ENCODE measurements at places on chromosomes 7 and 10.

DNA sequence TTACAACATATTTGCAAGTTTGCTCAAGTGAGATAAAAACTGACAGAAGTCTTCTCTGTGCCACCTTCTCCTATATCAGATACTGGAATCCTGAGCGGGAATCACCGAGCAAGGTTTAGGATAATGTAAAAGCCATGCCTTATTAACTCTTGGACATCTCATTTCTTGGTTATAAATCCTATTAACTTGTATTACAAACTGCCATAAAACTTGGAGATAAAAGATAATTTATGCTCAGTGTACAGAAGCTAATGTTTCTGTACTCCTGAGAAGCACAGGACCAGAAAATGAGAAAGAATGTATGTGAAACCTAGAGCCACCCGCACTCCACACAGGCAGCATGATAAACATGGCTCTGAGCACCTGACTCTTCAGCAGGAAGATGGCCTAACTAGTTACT is 181.2 kb upstream of the NOBOX start:
- no peak for DNase-seq

GRCh38 chr7:95002775-95003174 is 95.4 kb downstream of the PPP1R9A start:
- no peak for DNase-seq

DNA sequence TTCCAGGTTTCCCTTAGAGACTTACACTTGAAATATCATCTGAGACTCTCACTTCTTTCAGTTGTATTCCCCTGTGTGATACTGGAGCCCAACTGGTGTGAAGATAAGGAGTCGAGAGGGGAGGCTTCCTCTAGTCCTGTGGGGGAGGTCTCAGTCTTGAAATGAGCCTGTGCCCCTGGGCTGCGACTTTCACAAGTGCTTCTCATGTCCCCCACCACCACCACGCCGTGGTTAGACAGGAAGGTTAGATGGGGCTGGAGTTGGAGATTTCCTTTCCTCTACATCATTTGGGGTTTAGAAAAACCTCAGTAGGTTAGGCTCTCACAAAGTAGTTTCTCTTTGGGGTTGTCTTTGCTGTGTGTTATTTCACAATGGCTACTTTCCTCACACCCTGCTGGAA is 25.6 kb upstream of the MKX start:
- no peak for DNase-seq

GRCh38 chr7:104795086-104795485 is 218.9 kb upstream of the KMT2E start:
- no peak for DNase-seq

DNA sequence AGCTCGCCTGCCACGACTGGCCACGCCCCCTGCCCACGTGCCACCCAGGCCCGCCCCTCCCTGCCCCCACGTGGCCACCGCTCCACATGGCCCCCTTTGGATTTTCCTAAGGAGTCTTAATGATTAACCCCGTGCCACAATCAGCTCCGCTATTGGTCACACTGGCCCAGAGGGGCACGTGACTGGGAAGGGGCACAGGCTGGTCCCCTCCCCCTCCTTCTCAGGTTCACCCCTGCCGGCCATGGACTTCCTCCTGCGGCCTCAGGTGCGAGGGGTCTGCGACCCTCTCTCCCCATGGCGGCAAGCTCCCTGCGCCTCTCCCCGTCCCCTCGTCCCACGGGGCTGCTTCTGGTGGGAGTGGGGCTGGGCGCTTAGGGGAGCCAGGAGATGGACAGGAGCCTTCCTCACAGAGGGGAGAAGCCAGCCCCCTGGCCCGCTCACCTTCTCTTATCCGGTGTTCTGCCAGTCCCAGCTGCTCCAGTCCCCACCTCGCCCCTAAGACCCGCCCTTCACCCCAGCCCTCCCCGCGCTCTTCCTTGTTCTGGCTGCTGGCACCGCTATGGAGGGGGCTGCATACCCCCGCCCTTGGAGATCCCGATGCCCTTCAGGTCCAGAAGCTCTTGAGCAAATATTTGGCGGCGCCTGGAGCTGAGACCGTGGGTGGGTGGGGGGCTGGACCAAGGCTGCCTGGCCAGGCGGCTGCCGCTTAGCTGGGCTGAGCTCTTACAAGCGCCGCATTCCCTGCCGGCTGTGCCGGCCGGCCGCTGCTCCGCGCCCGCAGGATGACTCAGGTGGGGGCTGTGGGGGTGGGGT is 3.2 kb downstream of the SLC4A2 start:
- DNase-seq, result peak; percentile 78

GRCh38 chr10:126536656-126537055 is 133.8 kb downstream of the C10orf90 start:
- no peak for DNase-seq

DNA sequence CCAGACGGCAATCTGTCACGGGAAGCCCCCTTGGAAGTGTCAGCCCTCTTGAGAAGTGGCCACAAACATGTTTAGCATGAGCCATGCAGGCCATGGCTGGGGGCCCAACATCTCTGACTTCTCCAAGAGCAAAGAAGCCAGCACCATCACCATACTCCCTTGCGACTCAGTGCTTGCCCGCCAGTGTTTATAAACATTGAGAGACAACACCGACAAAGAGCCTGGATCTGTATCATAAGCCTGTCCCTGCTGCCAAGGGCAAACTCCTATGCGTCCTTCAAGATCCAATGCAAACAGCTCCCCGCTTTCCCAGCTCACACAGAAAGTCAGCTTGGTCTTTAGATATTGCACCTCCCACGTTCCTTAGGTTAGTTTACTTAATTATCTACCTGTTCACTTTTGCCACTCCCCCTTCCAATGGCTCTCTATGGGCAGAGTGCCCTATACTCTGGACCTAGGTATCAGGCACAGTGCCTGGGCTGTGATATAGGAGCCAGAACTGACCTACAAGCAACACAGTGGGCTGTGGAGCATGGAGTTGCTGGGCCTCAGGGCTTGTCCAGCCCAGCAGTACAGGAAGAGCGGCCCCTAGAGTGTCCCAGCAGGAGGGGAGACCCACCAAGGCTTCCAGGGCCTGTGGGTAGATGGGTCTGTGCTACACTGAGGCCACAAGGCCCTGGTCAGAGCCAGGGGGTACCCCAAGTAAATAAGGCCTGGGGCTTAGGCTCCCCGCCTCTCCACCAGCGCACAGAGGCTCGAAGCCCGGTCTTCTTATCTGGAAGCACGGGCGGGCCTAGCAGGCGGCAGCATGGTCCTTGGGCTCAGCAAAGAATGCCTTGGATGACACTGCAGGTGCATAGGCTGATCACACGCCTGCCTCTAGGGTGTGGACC is 37.7 kb downstream of the CAMK2B start:
- DNase-seq, result no peak

DNA sequence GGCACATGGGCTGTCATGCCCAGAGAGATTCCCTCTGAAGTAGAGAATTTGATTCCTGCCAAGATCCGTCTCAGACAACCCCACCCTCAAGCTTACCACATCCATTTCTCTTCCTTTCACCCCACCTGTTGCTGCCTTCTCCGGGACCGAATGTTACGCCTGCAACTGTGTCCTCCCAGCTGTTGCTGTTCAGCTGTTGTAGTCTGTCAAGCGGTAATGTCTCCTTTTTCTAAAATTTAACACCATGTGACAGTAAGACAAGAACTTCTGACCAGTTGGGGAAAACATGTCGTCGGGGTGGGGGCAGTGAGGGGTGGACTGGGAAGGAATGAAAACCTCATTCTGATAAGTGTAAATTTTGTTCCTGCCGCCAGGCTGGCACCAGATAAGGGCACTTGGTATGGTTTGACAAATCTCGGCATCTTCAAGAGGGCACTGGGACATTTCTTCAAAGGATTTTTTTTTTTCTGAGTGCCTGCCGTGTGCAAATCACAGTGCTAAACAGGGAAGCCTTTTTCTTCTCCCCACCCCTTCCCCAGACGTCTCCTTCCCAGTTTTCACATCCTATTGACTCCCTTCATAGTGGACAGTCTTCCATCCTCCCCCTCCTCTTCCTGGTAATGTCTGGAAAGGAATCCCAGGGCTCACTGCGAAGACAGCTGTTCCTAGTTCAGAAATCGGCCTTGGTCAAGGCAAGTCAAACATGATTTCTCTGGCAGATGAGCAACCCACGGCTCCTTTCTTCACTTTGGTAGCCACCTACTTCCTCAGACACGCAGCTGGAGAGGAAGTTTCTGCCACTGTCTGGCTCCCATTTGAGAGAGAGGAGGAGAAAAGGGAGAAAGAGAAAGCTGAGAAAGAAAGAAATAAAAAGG is 5.0 kb upstream of the CELF2 start:
- DNase-seq, result no peak

- DNase-seq, result no peak
Observed at GRCh38 chr7:147798001-147798400, 792.6 kb upstream of the C7orf33 start.

DNA sequence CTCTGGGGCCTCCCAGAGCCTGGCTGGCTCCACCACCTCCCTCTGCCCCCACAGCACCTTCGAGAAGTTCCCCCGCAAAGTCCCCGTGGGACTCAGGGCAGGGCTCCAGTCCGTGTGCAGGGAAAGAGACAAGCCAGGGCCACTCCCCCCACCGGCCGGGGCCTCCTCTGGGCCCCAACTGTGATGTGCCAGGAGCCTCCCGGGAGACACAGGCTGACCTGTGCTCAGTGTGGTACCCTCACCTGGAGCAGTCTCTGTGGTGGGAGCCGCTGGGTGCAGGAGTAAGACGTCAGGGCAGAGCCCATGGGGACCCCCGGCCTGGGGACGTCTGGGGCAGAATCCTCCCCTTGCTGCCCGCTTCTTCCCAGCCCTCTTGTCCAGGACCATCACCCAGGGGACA is 1.5 kb upstream of the ADGRA1 start:
- no peak for DNase-seq

DNA sequence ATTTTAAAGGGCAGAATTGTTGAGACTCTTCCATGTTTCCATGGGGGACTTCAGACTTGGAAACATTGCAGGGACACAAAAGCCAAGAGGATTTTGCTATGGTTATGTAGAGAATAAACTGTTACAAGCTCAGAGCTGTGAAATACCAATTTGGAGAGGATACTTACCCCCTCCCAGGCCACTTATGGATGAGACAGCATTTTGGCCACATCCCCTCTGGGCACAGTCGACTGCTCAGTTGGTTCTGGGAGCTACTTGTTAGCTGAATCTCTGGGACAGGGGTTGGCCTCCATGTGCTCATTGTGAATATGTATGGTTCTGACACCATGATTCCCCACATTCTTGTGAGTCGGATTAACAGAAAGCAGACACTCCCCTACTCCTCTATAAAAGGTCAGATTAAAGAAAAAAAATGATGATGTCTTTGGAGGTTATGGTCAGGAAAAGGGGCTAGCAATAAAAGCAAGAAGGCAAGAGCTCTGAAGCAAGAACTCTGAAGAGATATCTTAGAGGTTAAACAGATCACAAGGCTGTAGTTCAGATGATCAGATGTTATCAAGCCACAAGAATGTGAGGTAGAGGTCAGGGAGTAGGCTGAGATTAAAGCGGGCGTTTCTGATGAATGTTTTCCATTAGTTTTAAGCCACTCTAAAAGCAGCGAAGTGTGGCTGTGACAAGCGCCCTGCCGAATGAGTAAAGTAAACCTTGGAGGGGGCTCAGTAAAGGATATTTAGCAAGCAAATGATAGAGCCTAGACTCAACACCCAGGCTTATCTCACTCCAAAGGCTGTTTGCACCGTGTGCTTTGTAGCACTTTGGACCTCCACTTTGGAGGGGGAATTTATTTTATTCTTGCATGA is 17.2 kb downstream of the STAMBPL1 start:
- peak; percentile 62 for DNase-seq

GRCh38 chr7:50676740-50677637 is 105.7 kb downstream of the GRB10 start:
- no peak for DNase-seq

- DNase-seq, result peak; percentile 69
Observed at GRCh38 chr7:66013938-66014337, 31.9 kb upstream of the GUSB start.

DNA sequence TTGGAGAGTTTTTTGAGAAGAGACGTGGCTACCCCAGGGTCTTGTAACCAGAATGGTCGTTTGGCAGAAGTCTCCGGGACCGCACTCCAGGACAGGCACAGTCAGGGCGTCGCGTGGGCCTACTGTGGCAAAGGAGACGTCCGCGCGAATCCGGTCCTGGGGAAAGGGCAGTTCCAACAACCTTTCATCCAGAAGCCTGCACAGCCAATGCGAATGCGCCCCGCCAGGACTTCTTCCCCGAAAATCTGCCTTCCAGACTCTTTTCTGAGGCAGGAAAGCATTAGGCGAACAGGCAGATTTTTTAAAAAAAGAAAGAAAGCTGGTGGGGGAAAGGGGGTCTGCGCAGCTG is 2.0 kb downstream of the HPSE2 start:
- DNase-seq, result no peak

DNA sequence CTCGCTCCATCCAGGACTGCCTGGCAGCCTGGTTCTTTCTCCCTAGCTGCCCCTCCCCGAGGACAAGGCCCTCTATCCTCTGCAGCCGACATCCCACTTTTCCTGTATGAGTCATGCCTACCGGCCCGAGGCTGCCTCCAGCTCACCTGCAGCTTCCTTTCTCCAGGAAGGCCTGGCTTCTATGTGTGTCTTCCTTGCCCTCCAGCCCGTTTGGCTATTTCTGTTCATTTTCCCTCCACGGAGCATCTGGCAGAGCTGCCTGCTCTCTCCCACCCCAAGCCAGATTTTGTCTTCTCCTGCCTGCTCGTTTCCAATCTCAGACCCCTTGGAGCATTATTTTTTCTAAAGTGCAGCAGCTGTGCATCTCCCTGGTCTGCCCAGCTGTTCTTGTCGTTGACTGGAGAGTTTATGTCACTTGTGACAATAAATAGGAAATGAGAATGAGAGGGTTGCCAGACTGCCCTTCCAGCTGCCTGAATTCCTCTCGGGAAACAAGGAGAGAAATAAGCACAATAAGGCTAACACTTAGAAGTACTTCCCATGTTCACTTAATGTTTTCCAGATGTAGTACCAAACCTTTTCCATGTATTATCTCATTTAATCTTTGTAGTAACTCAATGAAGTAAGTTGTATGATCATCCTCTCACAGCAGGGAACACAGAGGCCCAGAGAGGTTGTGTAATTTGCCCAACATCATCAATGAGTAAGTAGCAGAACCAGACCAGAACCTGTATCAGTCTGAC is 19.7 kb downstream of the UBTD1 start:
- DNase-seq, result peak; percentile 38

DNA sequence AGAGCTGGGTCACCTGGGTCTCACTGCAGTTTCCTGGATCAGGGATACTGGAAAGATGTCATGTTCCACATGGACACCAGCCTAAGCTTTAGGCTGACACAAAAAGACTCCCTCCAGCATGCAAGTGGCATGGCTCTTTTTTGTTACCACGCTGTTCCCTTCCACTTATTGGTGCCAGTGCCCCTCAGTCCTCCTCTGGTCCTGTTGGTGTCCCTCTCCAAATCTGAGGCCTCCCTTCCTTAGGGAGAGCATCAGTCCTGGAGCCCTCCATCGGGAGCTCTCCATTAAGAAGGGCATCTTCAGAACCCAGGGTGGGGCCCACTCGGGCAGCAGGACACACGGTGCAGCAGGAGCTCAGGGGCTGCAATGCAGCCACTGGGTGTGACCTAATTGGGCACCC is 76.1 kb upstream of the LRRC18 start:
- DNase-seq, result no peak

Data from amniotic epithelial cell (primary cell).